ENCODE measurements at places on chromosomes 5 and 9.

DNA sequence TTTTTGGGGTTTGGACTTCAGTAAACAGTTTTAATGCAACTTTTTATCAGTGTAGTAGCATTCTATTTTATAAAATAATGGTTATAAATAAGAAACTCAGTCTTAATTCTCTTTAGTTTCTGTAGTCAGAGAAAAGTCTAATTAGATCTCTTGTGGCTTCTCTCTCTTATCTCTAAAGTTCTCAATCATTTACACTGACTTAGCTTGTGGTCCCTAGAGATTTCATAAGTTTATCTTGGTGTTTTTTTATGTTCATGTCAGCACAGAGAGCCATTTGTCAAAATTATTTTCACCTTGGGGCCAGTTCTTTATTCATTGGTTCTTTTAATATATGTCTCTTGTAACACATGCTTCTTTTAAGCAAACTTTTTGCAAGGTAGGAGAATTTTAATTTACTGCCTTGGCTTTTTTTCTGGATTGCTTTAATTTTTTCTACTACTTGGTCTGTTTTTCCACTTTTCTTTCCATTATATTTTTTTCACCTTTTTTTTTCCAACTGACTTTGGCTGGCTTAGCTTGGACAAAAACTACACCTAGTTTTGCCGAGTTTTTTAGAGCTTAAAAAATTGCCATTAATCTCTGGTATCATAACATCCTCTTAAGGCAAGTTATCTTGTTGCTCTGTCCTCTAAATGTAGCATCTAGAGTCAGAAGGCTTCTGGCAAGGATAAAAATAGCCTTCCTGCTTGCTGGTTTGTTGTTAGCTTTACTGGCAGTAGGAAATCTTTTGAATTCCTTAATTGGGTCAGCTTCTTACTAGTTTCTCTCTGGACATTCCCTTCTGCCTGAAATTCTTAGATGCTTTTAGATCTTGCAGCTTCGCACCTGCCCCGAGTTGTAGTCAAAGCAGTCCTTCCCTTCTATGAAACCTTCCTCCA is 35.3 kb downstream of the CPEB4 start:
- no peak for DNase-seq

DNA sequence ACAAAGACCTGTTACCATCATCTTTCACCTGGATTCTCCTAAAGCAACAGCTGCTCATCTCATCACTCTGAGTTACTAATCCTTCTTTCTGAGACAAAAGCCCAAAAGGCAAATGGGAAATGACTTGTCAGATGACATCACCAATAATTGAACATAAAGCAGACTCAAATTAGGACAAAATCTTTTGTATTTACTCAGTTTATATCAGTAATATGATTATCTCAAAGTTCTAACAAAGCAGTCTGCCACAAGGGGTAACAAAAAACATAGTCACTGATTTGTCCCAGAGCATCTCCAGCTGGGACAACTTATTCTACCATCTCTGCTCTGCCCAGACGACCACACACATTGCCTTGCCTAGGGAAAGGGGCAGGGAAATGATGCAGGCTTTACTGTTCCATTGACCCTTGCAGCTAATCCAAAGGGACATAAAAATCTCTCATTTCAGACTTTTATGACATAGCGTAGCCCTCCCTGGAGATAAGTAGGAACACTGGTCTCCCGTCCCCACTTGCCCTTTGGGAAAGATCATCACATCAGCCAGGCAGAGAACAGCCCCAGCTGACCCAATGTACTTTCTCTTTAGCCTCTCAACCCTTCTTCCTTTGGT is 249.5 kb upstream of the PTGER4 start:
- no peak for DNase-seq

DNA sequence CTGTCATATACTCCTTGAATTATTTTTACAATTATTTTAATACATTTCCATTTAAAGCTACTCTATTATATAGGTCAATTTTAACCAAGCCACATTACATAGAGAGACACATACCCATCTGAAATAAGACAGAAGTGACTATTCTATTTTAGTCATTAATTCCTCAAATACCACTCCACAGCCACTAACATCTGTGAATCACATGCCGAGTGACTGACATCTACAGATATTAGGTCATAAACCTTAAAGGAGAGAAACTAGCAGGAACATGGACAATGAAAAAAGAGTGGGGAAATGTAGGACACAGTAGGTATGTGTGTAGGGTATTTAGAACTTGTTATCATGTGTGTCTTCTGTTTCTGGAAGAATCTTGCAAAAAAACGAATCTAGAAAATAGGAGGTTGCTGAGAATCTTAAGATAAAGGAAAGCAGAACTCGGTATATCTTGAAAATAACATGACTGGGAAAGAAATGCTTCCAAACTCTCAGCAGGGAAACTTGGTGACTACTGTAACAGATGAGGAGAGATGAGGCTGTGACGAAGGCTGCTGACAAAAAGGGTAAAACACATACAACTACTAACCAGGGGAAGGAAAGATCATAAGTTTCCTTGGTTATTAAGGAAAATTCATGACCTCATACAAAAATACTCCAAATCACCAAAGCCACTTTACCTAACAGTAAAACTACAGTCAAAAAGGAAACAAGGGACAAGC is 84.6 kb downstream of the PLPP1 start:
- DNase-seq = no peak

DNA sequence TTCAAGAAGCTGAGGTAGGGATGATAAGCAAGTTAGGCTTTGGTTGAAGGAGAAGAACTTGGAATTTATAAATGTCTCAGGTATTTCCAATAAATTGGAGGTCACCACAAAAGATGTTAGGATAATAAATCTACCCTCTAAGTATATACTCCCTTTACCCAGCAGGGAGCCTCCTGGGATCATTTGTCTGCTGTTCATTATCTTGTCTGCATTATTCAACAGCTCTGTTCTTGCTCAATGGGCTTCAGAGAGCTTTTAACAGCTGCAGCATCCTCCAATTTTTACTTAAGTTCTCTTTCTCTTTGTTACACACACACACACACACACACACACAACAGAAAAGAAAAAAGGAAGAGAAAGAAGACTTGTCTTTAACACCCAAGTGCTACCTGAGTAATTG is 51.7 kb upstream of the VPS13A start:
- DNase-seq = no peak

DNA sequence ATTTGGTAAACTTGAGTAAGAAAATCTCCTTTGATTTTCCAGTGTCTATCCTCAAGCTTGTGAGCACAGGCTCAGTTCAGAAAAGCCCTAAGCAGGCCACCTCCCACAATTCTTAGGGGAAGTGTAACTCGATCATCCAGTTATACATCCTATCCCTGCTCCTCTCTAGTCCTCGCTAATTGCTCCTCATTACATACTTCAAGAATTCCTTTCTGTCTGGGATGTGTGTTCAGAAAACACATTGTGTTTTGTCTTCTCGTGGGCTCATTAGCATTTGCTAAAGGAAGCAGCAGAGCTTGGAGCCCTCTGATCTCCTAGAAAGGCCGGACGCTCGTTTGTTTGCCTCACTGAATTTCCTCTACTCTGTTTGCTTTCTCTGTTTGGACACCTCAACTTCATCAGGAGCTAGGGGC is 268.2 kb upstream of the RFX3 start:
- no peak for DNase-seq

Data from SW 1271 (cell line).